ENCODE measurements at places on chromosomes 3 and 15. TPM values are rescaled to one million over a fixed set of nuclear protein-coding genes. Genes with fewer than 3 reads are reported as not detected.

- DNase-seq, result no peak
Measured at GRCh38 chr3:74089814-74090213, 465.1 kb upstream of the PDZRN3 start.

GRCh38 chr15:67142767-67143100 is 77.3 kb downstream of the SMAD3 start:
- DNase-seq, result no peak

- no peak for DNase-seq
Measured at GRCh38 chr3:25547943-25548674, 116.6 kb downstream of the TOP2B start.

DNA sequence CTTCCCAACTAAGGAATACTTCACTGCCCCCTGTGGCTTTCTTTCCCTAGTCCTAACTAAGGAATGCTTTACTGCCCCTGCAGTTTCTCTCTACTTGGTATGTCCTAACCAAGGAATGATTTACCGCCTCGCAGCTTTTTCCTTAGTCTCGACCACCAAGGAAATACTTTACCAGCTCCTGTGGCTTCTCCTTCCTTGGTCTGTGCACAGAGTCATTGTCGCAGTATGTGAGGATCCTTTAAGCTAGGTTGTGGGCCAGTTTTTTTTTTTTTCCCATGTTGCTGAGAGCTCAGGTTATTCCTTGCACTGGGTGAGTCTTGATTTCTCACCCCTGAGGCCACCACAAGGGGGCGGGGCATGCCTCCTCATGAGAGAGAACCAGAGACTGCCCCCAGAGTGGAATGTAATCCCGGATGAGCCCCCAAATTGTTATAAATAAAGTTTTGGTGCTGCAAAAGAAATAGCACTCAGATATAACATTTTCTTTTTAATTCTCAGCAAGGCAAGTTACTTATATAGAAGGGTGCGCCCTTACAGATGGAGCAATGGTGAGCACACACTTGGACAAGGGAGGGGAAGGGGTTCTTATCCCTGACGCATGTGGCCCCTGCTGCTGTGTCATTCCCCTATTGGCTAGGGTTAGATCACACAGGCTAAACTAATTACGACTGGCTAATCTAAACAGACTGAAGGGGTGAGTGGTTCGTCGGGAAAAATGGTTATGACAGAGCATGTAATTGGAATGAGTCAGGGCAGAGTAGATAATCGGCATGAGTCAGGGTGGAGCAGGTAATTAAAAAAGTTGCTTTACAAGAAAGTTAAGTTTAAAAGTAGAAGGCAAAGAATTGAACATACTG is 27.0 kb downstream of the NDUFB4 start:
- no peak for DNase-seq

DNA sequence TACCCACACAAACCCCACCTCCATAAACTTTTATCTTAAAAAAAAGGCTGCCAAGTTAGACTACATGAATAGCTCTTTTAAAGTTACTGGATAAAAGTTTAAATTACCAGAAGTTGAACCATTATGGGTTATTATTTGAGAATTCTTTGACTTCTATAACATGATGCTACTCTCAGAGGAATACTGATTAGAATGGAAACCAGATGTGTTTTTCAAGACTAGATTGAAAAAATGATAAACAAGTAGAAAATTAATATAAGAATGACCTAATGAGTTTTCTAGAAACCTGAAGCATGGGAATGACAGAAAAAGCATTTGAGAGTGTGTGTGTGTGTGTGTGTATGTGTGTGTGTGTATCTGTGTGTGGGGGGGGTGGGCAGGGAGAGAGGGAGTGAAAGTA is 12.4 kb upstream of the FGF7 start:
- DNase-seq, result no peak

GRCh38 chr3:53829605-53830004 is 16.6 kb downstream of the CHDH start:
- DNase-seq, result no peak

DNA sequence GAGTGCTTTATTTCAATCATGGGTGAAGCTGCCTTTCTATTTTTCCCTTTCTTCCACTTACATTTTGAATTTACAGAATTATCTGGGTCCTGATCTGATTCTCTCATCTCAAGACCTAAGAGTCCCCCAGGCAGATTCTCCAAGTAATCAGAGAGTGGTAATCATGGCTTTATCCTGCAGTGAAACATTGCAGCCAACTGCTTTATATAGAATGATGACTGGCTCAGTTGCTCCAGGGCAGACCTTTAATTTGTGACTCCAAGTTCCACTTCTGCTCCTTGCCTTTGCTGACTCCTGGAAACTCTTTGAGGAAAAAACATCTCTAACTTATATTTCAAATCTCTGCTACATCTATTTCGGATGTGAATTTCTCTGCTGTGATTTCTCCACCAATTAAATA is 25.5 kb upstream of the NPTN start:
- DNase-seq, result no peak

DNA sequence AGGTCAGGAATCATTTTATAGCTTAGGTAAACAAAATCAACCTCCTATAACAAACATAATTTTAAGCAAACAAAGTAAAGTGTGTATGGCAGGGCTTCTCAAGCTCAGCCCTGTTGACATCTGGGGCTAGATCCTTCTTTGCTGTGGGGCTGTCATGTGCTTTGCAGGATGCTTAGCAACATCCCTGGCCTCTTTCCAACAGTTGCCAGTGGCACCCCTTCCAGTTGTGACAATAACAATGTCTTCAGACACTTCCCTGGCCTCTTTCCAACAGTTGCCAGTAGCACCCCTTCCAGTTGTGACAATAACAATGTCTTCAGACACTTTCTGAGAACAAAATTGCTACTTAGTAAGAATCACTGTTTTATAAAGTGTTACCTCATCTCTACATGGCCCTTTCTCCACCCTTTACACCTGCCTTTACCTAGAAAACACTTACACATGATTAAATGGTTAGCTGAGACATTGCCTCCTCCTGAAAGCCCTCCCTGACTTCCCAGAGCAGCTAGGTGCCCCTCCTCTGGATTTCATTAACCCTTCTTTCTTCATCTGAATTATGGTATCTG is 194.0 kb upstream of the LMCD1 start:
- DNase-seq, result no peak

GRCh38 chr3:176262071-176262470 is 935.2 kb downstream of the TBL1XR1 start:
- no peak for DNase-seq

- DNase-seq, result no peak
Measured at GRCh38 chr15:99932676-99933402, 199.6 kb upstream of the LYSMD4 start.

DNA sequence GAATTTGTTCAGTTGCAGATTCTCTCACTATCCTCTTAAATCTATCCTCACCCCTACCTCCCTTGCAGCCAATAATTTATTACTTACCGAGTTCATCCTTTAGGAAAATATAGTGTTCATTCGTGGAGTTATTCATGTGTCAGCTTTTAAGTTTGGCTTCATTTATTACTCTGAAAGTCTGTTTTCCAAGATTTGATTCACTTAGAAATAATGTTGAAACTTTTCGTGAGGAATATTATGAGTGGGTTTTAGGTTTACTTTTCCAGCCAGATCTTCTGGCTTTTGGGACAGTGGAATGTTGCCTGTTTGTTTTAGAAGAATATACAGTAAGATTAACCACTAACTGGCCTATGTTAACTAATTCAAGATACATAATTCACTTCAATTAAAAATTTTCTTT is 161.0 kb upstream of the CGNL1 start:
- DNase-seq, result no peak

The CLRN1 gene
- not detected for polyA plus RNA-seq

The ACOX2 gene
- not detected for polyA plus RNA-seq

The SSR3 gene
- polyA plus RNA-seq, result 144 TPM

The LMCD1 gene
- 0.83 TPM for polyA plus RNA-seq

The ANKRD34C gene
- not detected for polyA plus RNA-seq

The HGD gene
- polyA plus RNA-seq, result not detected

The DAZL gene
- polyA plus RNA-seq, result not detected

The RCN2 gene
- 54.2 TPM for polyA plus RNA-seq
